Stimulated activated CD8-positive, alpha-beta memory T cell treated with anti-CD3 and anti-CD28 coated beads, Interleukin-7, amount 100 ng/mL, for 1 hour (primary cell): ENCODE measurements at places on chromosomes 6 and 20.

DNA sequence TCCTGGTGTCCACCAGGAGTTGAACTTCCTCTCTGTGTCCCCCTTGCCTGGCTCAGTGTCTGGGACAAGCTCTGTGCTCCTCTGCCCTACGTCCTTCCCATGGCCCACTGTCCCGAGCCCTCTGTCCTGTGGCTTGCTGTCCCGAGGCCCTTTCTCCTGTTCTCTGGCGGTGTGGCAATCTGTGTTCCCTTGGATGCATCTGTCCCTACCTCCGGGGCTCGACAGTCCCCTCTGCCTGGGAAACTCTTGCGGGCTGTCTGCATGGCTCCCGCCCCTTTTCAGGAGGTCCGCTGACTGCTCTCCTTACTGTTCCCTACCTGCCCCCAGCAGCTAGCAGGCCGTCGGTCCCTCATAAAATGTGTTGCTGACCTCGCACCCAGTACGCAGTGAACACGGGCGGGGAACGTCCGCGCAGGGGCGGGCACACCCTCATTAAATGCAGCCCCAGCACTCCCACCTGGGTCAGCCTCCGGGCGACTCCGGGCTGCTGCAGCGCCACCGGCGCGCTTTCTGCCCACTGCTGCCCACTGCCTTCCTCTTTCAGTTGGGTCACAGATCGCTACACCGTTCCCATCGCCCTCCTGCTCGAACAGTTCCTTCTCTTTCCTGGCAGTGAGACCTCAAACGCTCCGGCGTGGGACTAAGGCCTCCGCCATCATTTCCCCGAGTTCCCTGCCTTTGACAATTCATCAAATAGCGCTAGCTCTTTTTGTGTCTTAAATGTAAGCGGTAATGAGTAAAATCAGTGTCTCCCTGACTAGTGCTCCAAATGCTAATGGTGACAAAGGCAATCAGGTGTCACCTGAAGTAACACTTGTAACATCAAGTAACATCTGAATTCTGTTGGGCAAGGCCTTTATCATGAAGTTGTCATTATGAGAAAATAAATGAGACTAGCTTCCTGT lies 60.5 kb downstream of the RSPH3 start:
- no peak for DNase-seq

DNA sequence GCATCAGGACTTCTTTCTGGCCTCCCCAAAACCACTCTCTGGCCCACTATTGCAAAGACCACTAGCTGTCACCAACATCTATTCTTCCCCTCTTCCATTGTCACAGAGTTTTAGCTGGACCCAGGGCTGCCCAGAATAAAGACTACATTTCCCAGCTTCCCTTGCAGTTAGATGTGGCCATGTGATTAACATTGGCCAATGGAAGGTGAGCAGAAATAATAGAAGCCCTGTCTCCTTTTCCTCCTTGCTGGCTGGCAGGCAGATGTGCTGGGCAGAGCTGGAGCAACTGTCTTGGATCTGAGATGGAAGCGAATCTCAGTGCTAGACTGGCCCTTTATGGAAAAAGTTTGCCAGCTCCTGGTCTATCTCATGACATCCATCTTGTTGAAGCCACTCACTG lies 97.0 kb downstream of the KCNB1 start:
- no peak for DNase-seq

DNA sequence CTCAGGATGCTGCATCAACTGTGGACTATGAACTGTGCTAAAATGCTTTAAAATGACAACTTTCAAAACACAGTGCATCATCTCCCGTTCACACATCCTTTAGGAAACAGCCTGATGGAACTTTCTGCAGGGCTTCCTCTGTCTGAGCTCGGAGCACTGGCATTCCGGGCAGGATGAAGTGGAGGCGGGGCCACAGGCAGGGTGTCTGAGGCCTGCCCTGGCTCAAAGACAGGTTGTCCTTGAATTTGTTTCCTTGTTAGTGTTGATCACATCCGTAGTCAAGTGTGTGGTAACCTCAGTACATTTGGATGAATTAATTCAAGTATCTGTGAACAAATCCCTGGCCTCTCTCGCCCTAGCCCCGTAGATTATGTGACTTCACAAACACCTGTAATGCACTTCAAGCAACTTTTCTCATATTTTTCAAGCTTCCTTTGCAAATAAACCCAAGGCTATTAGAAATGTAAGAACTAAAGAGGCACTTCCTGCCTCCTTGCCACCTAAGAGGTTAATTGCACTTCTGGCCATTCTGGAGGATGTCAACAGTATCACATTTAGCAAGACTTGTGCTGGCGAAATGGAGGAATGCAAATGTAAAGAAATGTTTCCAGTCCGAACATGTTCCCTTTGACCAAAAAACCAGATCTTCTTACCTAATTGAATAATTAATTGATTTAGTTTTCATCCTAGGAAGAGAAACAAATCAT lies 3.1 kb downstream of the CD93 start:
- no peak for DNase-seq

GRCh38 chr20:53002786-53003185 lies 30.6 kb downstream of the TSHZ2 start:
- no peak for DNase-seq

- DNase-seq: no peak
Observed at GRCh38 chr6:169490246-169490641, 211.6 kb downstream of the WDR27 start.
